ENCODE measurements at places on chromosomes 6 and 20. TPM values are rescaled to one million over a fixed set of nuclear protein-coding genes. Genes with fewer than 3 reads are reported as not detected.

- DNase-seq = no peak
These were observed 9.5 kb downstream of the OVOL2 start for GRCh38 chr20:18048176-18048575.

- DNase-seq = no peak
These were observed 143.8 kb downstream of the MBOAT1 start for GRCh38 chr6:20068421-20068988.

DNA sequence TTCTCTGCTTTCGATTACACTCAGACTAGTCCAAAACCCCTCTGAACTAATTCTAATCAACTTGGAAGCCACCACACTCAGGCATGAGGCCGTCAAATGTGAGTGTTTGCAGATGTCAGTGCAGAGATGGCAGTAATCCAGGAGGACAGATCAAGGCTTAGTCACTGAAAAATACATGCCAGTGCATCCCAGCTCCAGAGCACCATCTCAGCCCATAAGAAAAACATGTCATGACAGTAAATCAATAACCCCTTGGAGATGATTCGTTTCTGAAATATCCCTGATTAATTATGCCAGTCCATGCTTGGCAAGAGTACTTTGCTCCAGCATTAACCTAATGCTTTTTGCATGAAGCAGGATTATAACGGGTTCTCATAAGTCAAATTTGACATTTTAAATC, 179.5 kb downstream of the ADAT2 start:
- no peak for DNase-seq

DNA sequence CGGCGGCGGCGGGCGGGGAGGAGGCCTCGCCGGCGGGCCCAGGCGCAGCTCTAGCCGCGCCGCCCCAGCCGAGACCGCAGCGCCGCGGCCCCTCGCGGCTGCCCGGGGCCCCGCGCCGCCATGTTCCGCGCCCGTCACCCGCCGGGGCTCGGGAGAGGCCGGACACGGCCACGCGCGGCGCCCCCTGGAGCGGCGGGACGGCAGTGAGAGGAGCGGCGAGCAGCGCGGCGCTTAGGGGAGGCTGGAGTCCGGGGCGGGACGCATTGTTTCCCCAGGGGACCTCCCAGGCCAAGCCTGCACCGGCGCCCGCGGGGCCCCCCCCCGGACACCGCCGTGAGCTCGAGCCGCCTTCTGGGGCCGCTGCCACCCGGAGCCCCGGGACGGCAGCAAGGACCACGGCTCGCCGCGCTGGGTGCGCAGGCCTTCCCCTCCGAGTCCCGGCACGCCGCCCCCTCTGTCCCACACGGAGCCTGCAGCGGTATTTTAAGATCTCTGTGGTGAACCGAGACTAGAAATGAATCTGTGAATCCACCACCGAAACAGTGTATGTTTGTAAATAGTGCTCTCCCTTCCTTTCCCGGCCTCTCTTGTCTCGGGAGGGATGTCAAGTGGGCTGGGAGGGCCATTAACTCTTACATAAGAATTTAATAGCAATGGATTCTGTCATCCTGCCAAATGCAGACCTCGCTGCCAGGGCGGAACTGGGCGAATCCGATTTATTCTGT, 424 bp upstream of the KIF13A start:
- peak; percentile 77 for DNase-seq

DNA sequence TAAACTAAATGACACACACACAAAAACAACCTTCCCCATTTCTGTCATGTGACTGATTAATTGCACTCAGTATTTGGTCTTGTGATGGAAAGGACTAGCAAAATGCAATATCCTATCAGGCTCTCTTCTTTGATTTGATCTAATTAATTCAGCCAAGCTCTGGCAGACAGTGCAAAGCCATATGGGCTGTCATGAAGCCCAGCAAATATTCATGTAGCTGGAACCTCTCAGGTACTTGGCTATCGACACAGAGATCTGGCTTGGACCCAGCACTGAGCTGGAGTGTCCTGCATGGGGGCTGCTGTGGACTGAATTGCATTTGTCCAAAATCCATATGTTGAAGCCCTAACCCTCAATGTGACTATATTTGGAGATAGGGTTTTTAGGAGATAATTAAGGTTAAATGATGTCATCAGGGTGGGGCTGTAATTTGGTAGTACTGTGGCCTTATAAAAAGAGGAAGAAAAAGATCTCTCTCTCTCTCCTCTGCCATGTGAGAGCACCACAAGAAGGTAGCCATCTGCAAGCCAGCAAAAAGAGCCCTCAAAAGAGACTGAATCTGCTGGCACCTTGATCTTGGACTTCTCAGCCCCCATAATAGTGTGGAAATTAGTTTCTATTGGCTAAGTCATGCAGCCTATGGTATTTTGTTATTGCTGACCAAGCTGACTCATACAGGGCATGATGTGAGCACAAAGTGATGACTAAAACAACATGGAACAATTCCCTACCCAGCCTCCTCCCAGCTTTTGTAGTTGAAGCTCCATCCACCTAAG, 77.1 kb downstream of the STMND1 start:
- DNase-seq = no peak

GRCh38 chr20:41003143-41003935, 25.3 kb upstream of the TOP1 start:
- DNase-seq = peak; percentile 61

DNA sequence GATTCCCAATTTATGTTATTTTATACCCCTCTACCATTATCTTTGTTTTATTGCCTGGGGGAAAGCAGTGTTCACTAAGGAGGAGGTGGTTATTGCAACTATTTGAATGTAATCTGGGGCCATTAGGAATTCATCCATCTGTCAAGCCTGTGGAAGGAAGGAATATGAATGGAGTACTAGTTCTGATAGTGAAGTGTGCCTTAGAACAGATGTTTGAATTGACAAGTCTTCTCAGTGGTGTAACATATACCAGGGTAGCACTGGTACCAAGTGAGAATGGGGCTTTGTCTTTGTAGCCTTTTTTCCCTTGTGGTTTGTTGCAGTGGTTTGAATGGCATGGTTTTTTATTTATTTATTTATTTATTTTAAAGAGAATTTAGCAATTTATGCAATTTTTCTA, 27.9 kb upstream of the HDAC2 start:
- no peak for DNase-seq

DNA sequence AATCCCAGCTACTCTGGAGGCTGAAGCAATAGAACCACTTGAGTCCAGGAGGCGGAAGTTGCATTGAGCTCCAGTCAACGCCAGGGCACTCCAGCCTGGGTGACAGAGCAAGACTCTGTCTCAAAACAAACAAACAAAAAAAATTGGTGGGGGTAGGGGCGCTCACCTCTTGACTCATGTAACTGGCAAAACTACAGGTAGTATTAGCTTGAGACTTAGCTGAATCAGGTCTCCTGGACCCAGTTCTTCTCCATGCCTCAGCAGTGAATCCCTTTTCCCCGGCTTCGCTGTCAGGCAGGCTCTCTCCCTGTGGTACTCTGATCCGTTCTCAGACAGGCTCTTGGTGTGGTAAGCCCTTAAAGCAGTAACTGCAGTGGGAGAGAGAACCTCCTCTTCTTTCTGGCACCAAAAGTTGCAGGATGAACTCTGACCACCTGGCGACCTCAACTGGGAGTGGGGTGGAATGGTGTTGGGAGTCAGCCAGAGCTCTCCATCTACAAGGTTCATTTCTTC, 12.9 kb downstream of the SLC9A8 start:
- DNase-seq = no peak

DNA sequence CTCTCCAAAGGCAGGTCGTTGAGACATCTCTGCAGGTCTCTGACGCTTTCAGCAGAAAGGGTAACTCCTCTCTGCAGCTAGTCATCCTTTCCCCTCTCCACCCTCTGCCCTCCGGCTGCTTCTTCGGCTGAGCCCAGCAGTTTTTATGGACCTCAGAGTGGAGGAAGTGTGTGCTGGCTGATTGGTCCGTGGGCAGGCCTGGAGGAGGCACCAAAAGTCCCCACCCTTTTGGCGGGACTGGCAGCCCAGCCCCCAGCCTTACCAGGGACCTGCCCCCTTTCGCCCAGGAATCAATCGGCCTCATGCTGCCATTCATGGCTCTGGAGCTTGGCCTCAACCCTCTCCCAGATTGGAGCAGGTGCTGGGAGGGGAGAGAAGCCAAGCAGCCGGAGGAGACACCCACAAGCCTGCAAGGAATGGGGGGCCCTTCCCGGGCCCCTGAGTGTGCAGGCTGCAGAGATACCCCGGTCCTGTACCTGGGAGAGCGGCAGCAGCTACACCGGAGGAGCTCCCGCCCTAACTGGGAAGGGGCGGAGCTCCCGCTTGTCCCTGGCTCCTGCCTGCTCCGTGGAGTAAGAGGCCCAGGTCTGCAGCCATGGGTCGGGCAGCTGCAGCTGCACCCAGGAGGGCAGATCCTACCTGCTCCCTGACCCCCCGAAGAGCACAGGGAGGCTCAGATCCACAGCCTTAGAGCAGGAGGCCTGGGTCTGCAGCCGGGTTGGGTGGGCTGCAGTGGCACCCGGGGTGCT, 170.3 kb upstream of the SOX4 start:
- no peak for DNase-seq

DNA sequence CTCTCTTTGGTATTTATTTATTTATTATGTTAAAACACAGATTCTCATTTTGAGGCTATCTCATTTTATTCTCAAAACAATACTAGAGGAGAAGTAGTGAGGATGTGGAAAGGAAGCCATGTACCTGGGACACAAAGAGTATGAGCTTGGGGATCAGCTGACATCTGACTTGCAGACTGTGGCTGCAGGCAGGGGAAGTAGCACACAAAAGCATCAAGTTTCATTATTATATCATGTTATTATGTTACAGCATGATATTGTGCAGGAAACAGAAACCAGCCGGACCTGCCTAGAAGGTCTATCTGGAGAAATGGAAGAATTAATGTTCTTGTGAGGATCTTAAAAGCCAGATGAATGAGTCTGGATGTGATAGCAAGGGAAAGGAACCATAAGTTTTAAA, 248.2 kb downstream of the KHDC1L start:
- DNase-seq = no peak

DNA sequence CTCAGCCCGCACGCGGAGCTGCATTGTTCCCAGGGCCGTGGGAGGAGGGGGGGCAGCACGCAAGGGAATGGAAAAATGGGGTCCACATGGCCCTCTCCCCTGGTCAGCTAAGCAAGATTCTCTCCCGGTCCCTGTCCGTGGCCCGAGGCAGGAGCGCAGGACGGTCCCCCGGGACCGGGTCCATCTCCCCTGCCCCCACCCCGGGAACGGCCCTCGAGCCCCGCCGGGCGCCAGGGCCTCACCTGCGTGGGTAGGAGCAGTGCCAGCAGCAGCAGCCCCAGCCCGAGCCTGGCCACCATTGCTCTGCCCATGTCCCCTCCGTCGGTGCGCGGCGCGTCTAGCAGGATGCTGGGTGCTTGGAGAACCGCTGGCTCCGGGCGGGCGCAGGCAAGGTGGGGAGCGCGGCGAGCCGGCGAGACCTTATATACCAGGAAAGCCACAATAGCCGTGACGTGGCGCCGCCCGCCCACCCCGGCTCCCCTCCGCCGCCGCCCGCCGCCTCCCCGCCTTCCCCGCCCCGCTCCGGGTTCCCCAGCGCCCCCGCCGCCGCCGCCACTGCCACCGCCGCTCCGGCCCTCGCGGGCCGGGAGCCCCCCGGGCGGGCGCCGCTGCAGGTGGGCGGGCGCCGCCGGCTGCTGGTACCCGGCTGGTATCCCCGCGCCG, at the start of gene CD24:
TSS of gene CD24 (minus strand) at position 394 of the 663 bp plus-strand sequence. CDS start at position 311, 83 bp downstream.
- peak; percentile 28 for DNase-seq

DNA sequence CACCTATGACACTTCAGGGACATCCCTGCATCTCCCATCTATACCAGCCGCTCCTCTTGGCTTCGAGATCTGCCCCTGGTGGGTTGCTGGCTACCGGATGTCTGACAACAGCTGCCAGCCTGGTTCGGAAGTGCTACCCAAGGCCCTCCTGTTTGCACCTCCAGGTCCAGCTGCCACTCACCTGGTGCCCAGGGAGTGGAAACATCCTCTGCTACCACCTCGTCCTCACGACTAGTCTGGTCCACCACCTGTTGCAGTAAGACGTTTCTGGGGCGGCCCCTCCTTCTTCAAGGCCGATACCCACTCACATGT, 8.3 kb upstream of the PCMTD2 start:
- no peak for DNase-seq

- no peak for DNase-seq
These were observed 411.7 kb downstream of the EPM2A start for GRCh38 chr6:145323646-145324045.

- no peak for DNase-seq
These were observed 10.5 kb upstream of the BEND3 start for GRCh38 chr6:107125771-107126170.

GRCh38 chr20:60238992-60239660, 280.9 kb downstream of the CDH26 start:
- DNase-seq = no peak

GRCh38 chr6:163965426-163966348, 551.2 kb downstream of the QKI start:
- no peak for DNase-seq

DNA sequence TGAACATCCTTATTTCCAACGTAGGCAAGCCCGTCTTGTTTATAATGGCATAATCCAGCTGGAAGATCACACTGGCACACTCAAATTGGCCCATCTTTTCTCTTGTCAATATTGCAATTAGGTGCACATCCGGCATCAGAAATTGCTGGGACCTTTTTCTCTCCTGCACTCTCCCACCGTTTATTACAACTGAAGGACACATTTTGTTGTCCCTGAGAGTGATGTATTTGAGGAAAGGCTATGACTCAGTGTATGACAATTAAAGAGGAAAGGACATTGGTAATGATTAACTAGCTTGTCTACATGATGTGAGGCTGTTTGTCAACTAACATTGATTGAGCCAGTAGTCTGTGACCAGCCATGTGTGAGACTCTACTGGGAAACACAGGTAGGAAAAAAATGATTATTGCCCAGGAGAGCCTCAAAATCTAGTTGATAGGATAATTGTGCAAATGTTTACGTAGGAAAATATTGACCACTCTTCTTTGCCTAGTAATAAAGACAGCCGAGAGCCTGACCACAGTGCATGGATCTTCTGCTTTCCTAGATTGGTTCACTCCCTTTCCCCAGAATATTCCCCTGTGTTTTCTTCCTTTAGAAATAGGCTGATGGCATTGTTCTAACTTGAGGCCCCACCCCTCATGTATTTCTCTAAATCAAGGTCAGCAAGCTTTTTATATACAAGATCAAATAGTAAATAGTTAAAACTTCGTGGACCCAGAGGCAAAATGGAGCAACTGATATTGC, 230.0 kb upstream of the BTBD3 start:
- no peak for DNase-seq

DNA sequence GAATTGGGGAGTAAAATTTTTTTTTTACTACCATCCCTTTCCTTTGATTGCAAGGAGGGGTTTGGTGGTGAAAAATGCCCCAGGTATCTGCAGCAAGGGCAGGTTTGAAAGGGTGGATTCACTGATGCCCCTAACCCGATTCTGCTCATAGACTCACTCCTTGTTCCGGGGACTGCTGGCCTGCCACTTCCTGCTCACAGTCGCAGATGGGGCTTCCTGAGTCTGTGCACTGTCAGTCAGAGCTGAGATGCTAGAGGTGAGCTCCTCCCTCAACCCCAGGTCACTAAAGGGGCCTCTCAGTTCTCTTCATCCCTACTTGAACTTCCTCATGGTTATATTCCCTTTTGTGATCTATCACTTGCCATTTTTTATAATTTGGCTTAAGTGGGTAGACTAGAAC, 357.9 kb downstream of the FARS2 start:
- DNase-seq = no peak

CST4 gene
- not detected for total RNA-seq

TULP1 gene
- 0.09 TPM for total RNA-seq

ULBP2 gene
- total RNA-seq = 0.78 TPM

GFOD1 gene
- total RNA-seq = 10.3 TPM

FKBP5 gene
- total RNA-seq = 104 TPM

C20orf144 gene
- total RNA-seq = 0.16 TPM

CYP21A2 gene
- total RNA-seq = 1.3 TPM

TPX2 gene
- 171 TPM for total RNA-seq

Data from K562 (cell line).